ENCODE measurements at places on chromosomes 16 and 17.
A peak's percentile ranks its signal among the peaks of the same experiment; 100 is the strongest.

DNA sequence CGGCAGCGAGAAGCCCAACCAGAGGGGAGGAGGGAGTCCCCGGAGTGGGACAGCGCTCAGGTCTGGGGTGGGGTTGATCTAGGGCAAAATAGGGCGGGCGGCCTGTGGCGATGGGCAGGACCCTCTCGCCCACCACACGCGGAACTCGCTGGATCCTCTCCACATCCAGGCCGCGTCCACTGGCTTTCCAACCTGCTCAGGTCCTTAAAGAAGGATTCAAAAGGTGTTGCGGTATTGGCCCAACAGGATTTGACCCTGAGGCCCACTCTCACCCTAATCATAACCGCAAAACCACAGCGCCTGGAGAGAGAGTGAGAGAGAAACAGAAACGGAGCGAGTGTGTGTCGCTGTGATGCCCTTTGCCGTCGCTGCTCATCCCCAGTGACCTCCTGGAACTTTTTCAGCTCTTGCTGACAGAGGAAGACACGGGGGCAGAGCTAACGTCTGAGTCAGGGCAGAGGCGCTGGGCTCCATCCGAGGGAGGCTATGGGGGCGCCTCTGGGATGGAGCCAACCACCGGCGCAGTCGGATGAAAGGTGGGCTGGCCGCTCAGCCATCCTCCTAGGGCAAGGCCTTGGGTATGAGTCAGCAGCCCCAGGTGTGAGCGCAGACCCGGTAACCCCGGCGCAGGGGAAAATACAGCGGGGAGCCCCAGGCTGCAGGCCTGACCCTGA lies 16.7 kb upstream of the OR1F1 start:
- DNase-seq: no peak

DNA sequence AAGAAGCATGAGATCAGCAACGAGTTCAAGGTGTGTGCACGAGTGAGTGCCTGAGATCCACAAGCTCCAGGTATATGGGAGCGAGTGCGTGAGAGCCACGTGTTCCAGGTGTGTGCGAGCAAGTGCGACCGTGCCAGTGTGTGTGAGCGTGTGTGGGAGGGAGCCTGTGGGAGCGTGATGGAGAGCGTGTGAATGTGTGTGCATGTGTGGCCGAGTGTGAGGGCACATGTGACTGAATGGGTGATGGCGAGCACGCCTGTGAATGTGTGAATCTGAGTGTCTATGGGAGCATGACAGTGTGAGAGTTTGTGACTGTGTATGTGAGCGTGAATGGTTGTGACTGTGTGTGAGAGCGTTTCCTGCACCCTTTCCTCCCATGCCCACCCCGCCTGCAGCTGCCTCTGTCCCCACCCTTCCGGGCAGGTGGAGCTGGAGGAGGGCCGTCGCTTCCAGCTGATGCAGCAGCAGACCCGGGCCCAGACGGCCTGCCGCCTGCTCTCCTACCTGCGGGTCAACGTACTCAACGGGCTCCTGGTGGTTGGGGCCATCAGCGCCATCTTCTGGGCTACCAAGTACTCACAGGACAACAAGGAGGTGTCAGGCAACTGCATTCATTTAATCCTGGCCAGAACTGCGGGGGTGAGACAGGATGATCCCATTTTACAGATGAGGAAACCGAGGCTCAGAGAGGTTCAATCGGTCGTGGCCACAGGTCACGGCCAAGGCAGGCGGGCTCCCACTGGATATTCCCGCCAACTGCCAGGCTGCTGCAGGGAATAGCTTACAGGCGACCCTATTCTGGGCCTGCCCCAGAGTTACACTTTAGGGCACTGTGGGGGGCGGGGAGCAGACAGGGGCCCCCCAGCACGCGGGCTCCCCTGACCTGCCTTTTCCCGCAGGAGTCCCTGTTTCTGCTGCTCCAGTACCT lies 3.7 kb downstream of the TMC8 start:
- peak; percentile 54 for DNase-seq

GRCh38 chr17:45729294-45729907 lies 54.7 kb upstream of the CRHR1 start:
- DNase-seq: no peak

- DNase-seq: no peak
Measured at GRCh38 chr17:58527306-58527705, 12.9 kb upstream of the MTMR4 start.

- no peak for DNase-seq
Measured at GRCh38 chr16:77963185-77964044, 58.9 kb upstream of the CLEC3A start.

DNA sequence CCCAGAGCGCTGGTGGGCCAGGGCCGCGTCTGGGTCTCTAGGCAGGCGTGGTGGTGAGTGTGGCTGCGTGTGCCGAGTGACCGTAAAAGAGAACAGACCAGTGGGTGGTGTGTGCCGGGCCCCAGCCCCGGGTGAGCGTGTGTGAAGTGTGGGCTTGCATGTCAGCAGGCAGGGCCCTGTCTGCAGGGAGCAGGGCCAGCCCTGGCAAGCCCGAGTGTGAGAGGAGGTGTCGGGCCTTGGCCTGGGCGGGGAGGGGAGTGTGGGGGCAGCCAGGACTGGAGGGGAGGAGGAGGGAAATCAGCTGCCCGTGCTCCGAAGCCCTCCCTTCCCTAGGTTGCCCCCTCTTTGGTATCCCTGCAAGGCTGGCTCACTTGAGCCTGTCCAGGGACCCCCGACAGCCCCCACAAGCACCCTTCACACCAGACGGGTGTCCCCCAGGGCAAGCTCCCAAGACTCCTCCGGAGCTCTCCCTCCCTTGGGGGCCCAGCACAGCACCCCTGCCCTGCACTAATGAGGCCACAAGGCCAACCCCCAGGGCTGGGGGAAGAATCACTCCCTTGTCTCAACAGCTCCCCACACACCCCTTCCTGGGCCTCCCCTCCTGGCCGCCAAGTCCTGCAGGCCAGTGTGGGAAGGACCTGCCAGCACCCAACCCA lies 1.9 kb downstream of the USH1G start:
- no peak for DNase-seq

DNA sequence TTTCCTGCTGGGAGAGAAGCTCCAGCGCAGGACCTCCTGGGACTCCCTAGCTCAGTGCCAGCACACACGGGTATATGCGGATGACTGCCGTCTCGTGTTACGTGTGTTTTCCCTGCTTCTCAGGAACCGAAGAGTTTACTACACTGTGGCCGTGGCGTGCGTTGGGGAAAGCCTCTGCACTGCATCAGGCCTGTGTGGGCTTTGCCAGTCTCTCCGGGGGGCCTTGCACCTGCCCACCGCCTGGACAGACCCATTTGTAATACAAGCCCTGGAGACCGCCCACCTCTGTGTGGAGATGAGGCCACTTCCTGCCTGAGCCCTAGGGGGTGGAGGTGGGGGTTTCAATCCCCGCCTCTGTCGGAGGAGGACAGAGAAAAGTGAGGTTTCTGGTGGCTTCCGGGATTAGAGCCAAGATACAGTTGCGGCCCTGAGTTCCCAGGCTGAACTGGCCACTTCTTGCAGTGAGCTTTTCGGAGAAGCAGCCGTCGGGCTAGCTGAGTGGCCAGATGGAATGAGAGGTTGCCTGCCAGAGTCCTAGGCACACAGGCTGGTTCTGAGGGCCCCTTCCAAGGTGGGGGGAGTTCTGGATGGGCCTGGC lies 43.4 kb upstream of the GSE1 start:
- no peak for DNase-seq

DNA sequence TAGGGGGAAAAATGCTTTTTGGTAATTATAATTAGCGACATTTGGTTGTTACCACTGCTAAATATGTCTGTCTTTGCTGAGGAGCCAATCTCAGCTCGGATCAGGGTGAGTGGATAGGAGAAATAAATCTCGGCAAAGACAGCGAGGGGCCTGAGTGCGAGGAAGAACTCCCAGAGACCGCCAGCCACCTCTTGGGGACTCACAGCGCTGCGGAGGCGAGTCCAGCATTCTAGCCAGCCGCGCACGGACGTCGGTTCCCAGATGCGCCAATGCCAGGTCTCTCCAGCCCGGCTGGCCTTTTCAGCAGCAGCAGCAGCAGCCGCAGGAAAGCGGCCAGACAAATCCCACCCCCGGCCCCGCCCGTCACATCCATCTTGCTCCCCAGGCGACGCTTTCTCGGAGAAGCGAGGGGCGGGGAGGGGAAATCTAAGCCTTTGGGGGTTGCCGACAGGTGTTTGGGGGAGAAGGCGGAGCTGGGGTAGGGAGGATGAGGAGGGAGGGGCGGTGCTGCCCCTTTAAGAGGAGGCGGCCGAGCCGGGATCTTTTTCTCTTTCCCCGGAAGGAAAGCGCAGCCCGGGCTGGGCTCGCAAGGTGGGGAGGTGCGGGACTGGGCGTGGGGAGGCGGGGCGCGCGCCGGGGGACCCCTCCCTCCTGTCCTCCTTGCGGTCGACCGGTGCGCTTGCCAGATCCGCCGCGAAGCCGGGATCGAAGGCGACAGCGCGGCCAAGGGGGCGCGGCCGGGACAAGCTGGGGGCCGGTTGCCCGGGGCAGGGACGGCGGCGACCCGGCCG lies at the start of gene ITGA3:
ITGA3 (plus strand) TSS at position 685 of the 791 bp plus-strand sequence. CDS start 330 bp downstream, outside the sequence.
- no peak for DNase-seq

DNA sequence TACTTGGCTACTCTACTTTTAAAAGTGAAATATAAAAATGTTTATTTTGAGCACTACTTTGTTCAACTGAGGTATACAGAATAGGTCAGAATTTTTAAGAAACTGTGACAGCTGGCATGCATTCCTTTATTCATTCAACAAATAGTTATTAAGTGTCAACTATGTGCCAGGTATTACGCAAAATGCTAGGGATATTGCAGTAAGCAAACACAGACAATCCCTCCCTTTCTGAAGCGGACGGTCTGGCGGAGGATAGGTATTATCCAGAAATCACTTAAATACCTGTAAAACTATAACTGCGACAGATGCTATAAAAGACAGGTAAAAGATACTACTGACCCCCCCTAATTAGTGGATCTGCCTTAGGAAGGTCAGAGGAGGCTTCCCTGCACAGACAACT lies 26.1 kb downstream of the METTL16 start:
- DNase-seq: no peak

DNA sequence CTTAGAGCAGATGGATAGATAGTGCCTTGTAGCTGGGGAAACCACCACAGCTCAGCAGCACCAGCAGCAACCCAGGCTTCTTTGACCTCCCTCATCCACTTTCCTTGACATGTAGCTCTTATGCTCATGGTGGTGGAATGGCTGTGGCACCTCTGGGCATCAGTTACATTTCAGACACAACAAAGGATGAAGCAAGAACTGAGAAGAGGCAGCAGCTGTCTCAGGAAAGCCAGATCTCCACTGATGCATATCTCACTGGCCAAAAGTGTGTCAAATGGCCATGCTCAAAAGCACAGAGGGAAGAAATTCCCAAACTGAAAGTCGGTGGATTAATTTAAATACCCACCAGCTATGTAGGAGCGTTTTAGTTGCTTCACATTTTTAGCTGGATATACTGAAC lies 671.4 kb upstream of the SALL1 start:
- no peak for DNase-seq

GRCh38 chr16:80012586-80012985 lies 412.0 kb upstream of the MAF start:
- no peak for DNase-seq

DNA sequence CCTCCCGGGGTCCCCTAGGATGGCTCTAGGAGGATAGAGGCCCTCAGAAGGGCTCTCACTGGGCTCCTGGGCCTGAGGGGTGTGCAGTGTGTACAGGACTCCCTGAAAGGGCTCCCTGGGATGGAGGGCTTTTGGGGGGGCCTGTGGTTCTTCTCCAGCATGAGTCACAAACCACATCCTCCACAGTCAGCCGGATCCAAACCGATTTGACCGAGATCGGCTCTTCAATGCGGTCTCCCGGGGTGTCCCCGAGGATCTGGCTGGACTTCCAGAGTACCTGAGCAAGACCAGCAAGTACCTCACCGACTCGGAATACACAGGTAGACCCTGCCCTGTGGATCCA lies 4.5 kb downstream of the TRPV2 start:
- DNase-seq: peak; percentile 23

GRCh38 chr17:71933306-71933705 lies 187.5 kb upstream of the SOX9 start:
- DNase-seq: no peak

DNA sequence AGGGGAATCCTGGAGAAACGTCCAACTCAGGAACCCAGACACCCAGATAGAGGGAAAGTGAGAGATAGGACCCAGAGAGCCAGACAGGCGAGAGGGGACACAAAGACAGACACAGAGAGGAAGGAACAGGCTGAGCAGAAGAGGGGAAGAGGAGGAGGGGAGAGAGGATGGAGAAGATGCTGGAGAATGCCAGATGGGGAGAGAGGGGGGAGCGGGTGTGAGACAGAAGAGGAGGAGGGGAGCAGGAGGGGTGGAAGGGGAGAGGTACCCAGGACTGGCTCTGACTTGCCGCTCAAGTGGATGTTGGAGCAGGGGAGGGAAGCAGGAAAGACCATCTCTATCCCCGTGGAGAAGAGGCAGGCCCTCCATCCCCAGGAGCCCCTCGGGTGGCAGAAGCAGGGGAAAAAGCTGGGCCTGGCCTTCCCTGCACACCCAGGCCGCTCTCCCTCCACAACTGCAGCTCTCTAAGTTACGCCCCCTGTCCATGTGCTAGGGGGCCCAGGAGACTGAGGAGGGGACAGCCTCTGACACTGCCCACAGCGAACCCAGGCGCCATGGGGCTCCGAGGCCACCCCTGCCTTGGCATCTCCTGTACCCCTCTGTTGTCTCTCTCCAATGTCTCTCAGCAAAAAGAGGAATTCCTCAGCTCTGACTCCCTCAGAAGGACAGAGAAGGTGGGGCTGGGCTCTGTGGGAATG lies 4.8 kb downstream of the PPP1R9B start:
- no peak for DNase-seq

DNA sequence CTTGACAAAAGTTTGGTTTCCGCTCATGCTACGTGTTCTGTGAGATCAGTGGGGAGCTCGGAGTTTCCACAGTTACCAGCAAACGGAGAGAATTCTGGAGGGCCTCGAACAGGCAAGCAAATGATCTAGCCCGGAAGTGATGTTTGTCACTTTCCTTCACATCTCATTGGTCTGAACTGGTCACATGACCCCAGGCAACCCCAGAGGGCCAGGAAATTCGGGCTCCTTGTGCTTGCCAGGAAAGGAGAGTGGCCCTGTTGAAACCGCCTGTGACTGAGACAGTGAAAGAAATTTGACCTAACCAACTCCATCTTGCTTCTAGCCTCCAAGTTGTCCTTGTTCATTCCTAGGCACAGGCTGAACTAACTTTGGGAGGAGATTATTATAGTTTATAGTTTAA lies 23.0 kb downstream of the SPPL2C start:
- DNase-seq: no peak

DNA sequence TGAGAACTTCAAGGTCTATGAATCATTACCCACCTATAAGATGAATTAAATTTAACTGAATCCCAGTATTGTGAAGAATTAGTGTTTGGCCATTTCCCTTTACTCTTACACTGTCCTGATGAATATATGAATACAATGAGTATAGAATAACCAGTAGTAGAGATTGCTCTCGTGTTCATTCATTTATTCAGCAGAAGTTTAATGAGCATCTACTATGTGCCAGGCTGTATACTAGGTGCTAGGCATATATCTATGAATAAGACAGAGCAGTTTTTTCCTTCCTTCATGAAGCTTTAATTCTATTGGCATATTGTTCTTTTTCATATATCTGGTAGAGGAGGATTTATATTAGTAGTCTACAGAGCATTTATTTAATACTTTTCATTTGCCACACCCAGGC lies 6.0 kb downstream of the GOSR1 start:
- no peak for DNase-seq

GRCh38 chr17:27824745-27825144 lies 24.4 kb upstream of the NOS2 start:
- DNase-seq: no peak
